ENCODE measurements at places on chromosomes 5 and 9.

DNA sequence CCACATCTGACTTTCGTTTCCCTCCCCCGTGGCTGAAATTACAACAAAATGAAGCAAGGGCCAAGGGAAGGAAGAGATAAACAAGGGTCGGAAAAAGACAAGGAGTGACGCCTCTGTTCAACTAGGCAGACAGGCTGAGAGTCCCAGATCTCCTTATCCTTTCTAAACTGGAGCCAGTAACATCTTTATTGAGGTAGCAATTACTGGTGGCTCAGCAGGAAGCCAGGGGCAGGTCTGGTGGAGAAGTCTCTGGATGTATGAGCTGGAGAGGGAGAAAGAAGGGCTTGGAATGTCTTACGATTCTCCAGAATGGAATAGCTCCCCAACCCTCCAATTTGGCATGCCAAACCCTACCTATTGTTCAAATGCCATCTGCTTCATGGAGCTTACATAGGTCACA lies 190.8 kb upstream of the BRINP1 start:
- no peak for DNase-seq

- peak; percentile 44 for DNase-seq
These were observed 33.2 kb downstream of the FBXO38 start for GRCh38 chr5:148416921-148417320.

- no peak for DNase-seq
These were observed 157.9 kb upstream of the ALDH1B1 start for GRCh38 chr9:38234479-38235170.

DNA sequence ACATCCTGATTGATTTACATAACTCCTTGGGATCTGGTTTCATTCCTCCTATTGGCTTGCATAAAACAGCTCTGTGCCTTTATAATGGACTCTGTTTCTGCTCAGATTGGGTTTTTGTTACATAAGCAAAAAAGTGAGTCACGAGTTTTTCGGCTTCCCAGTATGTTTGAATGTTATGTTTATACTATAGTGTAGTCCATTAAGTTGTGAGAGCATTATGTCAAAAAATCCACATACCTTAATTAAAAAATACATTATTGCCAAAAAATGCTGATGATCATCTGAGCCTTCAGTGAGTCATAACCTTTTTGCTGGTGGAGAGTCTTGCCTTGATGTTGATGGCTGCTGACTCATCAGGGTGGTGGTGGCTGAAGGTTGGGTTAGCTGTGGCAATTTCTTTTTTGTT lies 144.6 kb downstream of the CCDC171 start:
- DNase-seq: peak; percentile 62

- DNase-seq: no peak
These were observed 71.0 kb upstream of the GPBP1 start for GRCh38 chr5:57102905-57103255.

- no peak for DNase-seq
These were observed 57.7 kb upstream of the MAST4 start for GRCh38 chr5:66538531-66538930.

DNA sequence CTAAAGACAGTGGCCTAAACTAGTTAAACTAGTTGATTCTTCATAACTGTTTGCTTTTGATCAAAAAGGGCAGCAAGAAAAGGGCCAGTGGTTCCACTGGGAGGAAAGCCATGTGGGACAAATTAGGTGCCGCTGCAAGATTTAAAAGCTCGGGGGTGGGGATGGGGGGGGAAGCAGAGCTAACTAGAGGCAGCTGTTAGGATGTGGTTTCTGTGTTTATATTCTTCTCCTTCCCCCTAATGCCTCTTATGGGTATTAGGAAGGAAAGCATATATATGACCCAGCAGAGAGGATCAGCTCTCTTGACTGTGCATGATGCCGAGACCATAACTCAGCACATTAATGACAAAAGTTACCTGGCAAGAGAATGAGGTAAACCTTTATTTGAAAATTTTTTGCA lies 65.7 kb downstream of the EFNA5 start:
- no peak for DNase-seq

- no peak for DNase-seq
These were observed 21.5 kb downstream of the CWC27 start for GRCh38 chr5:64790210-64790609.

Measured in GM04503 (cell line).